BE2C (cell line): ENCODE measurements at places on chromosomes 3 and 15.

DNA sequence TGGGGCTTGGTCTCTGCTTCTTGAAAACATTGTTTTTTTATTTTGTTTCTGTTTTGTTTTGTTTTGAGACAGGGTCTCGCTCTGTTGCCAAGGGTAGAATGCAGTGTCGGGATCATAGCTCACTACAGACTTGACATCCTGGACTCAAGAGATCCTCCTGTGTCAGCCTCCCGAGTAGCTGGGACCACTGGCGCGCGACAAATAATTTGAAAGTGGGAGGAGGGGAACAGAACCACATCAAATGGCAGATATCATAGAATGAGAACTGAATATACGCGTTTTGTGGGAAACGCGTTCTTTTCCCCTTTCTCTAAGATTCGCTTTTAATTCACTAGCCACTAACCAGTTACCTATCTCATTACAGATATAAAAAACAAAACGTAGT, 641 bp upstream of the VPS13C start:
- no peak for DNase-seq

DNA sequence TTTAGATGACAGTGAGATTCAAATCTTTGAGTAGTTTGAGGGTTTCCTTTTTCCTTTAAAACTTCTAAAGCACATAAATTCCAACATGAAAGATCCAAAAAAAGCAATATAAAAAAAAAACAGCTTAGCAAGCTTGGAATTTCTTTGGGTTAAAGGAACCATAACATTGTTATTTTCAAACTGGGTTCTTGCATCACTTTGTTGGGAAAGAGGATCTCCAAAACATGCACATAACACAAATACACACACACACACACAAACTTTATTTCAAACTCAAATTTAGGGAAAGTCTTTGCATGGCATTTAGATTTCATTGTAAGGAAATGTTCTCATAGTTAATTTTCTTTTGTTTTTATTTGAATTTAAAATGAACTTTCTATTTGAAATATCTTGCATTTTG, 79.2 kb upstream of the COL8A1 start:
- DNase-seq = no peak

DNA sequence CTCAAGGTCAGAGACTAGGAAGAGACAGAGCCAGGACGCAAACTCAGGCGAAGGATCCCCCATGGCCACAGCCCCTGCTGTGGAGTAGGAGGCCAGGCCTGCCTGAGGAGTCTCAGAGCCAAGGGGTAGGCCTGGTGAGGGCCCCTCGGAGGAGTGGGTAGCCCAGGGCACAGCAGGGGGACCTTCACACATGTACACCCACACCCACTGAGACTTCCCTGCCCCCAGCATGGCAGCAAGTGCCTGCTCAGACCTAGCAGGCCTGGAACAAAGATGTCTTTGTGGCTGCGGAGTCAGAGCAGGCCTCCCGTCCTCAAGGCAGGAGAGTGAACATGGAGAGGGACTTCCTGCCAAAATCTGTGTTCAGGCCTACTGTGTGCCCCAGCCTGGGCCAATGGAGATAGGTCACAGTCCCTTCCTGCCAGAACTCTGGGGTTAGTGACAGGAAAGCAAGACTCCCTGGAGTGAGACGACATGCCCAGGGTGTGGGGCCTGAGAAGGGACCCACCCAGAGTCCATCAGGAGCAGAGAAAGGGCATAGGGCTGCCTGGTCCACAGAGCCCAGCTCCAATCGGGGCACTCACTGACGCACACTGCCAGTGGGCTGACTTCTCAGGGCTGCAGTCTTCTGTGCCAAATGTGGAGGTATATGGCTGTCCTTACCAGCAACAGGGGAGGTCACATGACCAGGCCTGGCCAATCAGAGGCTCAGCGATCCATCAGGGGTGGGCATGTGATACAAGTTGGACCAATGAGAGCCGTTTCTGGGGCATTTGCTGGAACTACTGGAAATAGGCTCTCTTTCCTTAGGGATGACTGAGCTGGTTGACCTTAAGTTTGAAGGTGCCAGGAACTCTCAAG, 2.3 kb downstream of the GRIP2 start:
- peak; percentile 52 for DNase-seq

- DNase-seq = no peak
Observed at GRCh38 chr15:87746333-87746732, 510.2 kb downstream of the NTRK3 start.

DNA sequence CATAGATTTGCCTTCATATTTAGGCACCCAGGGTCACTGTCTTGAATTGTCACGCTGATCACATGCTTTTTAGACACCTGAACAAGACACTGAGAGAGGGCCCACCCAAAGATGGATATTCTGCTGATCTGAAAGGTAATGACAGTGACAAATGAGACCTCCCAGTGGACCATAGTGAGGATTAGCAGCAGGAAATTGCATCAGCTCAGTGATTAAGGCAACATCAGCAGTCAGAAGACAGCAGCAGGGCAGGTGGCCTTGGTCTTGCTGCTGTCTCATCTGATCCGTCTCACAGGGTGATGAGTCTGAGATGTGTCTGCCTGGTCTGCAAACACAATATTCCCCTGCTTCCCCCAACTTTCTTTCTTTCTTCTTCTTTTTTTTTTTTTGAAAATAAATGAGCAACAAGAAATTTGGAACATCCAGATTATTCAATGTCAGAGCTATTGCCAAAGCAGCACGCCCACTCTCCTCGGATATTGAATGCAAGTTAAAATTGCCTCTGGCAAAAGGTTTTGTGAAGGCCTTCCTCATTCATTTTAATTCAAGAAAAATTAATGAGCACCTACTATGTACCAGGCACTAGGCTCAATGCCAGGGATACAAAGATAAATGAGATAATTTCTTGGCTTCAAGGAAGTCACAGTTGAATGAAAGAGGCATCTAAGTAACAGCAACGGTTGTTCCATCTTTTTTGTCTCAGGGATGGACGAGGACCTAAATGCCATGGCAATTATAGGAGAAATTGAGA, 14.1 kb downstream of the OTOL1 start:
- DNase-seq = no peak

- DNase-seq = peak; percentile 52
Observed at GRCh38 chr3:152574461-152575079, 260.4 kb upstream of the P2RY1 start.

DNA sequence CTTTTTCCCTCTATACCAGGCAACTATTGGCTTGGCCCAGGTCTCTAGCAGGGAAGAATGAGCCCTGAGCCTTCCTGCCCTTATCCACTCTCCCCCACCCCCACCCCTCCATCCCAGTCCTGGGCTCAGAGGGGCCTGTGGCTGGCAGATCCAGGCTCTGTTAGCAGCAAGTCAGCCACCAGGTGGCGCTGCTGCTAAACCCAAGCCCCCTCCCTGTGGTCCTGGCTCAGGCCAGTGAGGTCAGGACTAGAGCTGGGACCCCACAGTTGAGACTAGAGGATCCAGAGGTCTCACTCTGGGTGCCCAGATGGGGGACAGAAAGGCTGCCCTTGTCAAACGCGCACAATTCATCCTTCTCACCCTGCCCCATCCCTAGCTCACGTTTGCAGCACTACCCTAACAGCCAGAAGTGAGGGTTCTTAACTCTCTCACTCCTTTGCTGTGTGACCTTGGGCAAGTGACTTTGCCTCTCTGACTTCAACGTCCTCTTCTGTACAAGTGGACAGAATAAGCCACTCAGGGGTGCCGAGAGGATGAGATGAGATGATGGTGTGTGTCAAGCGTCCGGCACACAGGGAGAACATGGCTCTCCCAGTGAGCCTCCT, 46.8 kb upstream of the SLC6A1 start:
- DNase-seq = peak; percentile 69

DNA sequence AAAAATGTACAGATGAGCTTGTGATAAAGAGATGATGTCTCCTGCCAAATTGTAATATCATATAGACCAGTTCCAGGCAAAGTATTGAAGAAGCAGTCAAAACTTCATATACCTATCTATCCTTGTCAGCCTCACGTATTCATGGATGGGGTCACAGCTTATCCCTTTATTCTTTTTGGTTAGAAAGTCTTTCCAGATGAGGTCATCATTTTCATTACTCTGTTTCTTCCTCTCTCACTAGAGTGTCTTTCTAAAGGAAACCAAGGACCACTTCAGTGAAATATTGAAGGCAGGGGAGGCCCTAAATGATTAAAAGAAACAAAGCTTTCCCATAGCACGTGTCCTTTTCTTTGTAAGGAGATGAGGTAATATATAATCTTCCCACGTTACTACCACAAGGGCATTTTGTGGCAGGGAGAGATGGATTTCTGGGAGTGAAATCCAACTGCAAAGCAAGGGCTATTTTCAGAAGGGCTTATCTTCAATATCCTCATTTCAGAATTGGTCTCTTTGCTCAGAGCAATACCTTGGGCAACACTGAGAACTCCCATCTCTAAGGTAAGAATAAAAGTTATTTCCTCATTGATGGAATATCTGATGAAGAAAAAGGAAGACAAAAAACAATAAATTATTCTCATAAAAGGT, 260.2 kb downstream of the TIGIT start:
- DNase-seq = no peak

DNA sequence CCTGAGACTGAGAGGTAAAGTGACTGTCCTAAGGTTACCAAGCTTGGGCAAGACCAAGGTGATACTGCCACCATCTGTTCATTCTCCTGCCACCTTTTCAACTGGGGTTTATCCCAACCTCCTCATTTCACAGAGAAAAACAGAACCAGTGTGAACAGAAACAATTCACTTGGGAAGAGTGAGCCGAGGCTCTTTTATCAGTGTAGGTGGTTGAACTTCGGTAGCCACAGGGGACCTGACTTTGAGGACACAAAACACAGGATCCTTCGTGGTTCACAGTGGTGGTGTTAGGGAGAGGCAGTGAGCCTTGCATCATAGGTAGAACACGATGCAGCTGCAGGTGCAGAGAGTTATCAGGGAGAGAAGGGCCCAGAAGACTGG, 72.8 kb upstream of the ICE2 start:
- DNase-seq = no peak

- no peak for DNase-seq
Observed at GRCh38 chr3:40079847-40080240, 229.7 kb upstream of the EIF1B start.

DNA sequence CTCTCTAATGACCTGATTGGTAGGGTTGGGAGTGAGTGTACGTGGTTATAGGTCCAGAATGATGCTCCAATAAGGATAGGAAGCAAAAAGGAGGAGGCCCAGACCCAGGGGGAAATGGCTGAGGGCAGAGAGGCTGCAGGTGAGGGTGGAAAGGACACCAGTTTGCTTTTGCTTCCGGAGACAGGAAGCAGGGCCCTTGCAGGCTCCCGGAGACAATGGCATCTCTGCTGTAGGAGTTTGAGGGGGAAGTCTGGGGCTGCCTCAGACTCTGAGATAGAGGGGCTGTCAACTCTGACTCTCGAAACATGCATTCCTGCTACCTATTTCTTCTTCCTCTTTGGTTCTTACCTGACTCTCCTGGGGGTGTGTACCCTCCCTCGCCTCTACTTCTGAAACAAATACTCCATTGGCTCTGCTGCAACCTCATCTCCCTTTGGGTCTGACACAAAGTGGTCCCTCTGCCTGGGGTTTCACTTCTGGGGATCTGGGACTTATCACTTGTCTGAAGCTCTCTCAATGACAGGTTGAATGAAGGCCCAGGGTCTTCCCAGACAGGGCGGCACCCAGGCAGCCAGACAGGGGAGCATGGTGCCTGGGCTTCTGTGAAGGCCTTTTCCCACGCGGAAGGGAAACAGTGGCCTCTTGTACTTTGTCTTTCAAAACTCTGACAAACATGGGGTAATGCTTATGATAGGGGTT, 61.5 kb downstream of the CHRD start:
- peak; percentile 24 for DNase-seq

DNA sequence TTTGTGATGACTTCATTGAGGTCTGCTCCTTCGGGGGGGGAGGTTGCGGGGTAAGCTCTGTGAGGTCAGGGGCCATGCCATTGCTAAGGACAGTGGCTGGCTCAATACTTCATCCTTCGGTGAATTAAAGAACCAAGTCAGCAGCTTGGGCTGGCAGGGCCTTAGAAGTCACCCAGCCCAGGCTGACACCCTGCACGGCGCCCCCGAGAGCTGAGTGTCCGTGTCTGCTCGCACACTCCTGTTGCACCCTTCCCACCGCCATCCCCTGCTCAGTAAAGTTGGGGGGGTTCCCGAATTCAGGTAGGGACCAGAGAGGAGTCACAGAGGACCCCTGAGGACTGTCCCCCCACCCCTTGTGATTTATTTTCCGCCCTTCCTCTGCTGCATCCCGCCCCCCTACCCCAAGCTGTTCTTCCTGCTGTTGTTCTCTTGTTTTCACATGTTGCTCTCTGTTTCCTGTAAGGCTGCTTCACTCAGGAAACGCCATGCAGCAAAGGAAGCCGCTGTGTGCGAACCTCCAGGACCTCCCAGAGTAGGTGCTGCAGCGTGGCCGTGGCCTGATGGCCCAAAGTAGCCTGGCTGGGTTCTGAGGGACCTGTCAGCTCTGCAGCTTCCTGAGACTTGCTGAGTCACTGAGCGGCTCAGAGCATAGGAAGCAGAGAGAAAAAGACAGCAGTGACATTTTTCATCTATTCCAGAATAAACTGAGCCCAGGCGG, 14.4 kb downstream of the EFCC1 start:
- no peak for DNase-seq

GRCh38 chr15:57439128-57440027, 63.1 kb downstream of the CGNL1 start:
- DNase-seq = no peak

DNA sequence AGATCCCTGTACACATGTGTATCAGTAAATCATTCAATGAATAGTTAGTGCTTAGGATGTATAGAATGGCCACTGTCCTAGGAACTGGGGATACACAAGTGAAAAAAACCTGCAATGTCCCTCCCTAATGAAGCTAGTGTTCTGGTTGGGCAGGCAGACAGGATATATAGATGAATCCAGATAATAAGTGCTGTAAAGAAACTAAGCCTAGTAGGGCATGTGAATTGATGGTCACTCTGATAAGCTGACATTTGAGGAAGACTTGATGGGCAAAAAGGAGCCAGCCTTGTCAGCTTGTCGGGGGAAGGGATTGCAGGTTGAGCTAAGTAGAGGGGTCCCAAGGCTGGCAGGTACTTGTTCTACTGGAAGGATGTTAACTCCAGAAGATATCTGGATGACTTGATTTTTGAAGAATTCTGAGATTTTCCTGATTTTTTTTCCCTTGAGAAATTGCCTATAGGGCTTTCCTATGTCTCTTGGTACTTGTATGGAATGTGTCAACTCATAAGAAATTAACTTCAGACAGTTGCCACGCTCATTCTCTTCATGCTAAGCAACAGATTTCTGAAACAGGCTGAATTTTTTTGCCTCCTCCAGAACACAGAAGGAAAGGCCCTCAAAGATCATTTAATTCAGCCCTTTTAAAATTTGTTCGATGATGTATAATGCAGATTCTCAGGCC, 6.3 kb upstream of the KIF23 start:
- DNase-seq = no peak

- DNase-seq = no peak
Observed at GRCh38 chr3:183129243-183129642, 29.9 kb upstream of the MCCC1 start.

- peak; percentile 66 for DNase-seq
Observed at GRCh38 chr3:19934098-19934566, at the start of gene EFHB. Gene EFHB, minus strand, starts transcription at chr3:19934217. Its CDS starts 199 bp downstream, at chr3:19934018.

- DNase-seq = peak; percentile 51
Observed at GRCh38 chr3:32238453-32239306, at the start of gene CMTM8. Gene CMTM8, plus strand, starts transcription at chr3:32238680. Its CDS starts 293 bp downstream, at chr3:32238973.

GRCh38 chr3:125367403-125368230, 7.5 kb downstream of the ZNF148 start:
- DNase-seq = no peak
